ENCODE measurements at places on chromosomes 16 and 17.

DNA sequence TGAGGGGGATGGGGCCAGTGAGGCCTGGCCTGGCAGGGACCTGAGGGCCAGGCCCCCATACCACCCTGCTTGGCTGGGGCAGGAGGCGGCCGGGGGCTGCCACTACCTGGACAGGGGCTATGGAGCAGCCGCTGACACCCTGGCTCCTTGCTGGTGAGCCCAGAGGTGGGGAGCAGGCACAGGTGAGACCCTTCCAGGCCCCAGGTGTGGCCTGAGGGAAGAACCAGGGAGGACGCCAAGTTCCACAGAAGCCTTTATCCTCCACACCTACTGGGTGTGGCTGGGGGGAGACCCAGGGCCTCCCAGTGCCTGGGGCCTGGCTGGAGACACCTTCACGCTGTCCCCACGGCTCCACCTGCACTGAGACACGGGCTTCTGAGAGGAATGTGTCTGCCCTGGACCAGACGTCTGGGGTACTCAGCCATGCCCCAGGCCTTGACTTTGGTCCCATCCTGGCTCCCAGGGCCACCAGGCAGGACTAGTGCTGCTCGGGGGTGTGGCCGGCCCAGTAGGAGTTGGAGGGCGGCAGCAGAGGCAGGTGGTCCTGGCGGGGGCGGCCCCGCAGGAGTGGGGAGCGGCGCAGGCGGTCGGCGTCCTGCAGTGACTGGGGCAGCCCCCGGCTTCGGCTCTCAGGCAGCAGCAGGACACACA, 4.7 kb downstream of the SLC22A31 start:
- no peak for DNase-seq

DNA sequence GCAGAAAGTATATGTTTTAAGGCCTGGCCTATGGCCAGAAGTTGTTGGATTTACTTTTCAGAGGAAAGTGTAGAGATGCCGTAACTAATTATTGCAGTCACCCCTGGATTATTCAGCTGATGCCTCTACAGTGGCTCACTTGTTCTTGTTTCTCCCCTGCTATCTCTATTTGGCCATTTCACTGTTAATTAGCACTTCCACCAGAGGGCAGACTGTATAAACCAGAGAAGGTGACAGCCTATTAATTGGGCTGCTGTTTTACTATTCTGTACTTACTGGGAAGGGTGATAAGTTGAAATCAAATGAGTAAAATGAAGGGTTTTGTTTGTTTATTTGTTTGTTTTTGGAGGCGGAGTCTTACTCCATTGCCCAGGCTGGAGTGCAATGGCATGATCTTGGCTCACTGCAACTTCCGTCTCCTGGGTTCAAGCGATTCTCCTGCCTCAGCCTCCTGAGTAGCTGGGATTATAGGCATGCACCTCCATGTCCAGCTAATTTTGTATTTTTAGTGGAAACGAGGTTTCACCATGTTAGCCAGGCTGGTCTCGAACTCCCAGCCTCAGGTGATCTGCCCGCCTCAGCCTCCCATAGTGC, 66.0 kb downstream of the CDK12 start:
- no peak for DNase-seq

GRCh38 chr17:78939615-78940014, 14.4 kb upstream of the TIMP2 start:
- DNase-seq: no peak

- DNase-seq: no peak
Observed at GRCh38 chr17:57578608-57579225, 166.4 kb downstream of the CCDC182 start.

GRCh38 chr17:62098623-62099231, 33.6 kb upstream of the MED13 start:
- no peak for DNase-seq

DNA sequence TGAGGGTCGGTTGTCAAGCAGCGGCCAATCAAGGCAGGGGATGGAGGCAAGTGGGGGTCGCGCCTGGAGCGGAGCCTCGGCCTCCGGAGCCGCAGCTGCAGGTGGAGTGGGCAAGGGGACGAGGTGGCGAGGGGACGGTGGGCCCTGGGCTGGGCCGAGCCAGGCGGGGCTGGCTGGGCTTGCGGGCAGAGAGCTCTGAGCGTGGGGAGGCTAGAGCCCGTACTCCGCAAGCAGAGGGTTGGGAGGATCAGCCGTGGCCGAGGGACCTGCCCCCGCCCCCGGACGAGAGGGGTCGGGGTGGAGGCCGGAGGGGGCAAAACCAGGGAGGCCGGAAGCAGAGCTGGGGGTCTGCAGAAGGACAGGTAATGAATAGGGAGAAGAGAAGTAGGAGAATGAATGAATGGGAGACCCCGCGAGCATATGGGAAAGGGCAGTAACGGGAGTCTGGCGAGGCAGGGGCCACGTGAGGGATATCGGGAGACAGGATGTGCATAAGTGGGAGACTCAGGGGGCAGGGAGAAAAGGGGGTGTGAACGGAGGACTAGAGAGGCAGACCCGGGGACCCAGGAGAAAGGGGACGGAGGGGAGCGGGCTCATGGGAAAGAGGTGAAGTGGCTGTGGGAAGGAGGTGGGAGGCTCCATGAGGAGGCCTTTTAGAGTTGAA, at the start of gene KATNB1:
KATNB1 (plus strand) TSS at position 16 of the 664 bp plus-strand sequence. CDS start 1,474 bp downstream, outside the sequence.
- DNase-seq: no peak

GRCh38 chr16:143456-143855, 5.0 kb upstream of the NPRL3 start:
- DNase-seq: no peak

DNA sequence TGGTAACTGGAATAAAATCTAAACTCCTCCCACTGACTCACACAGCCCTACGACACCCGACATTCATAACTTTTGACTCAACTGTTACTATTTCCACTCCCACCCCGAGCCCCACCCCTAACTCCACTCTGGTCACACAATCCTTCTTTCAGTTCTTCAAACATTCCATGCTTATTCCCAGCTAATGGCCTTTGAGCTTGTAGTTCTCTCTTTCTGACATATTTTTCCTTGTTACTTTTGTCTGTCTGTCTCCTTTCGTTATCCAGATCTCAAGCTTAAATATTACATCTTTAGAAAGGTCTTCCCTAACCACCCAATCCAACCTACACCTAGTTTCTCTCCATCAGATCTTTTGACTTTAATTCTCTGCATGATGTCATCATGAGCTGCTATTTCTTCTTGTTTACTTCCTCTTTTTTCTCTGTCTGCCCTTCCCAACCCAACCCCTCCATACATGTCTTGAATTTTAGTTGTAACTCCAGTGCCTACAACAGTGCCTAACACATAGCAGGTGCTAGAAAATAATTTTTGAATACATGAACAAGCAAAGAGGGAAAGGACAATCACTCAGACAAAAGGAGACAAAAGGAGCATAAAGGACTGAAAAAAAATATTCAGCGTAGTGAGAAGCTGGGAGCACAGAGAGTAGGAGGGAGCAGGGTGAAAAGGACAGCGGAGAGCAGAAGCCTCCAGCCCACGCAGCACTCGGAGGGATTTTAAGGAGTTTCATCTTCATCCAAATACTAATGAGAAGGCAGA, 65.2 kb upstream of the SMIM36 start:
- DNase-seq: no peak

- DNase-seq: no peak
Observed at GRCh38 chr16:70728150-70728549, 42.3 kb upstream of the MTSS2 start.

- DNase-seq: no peak
Observed at GRCh38 chr16:78494674-78495073, 395.2 kb downstream of the WWOX start.

DNA sequence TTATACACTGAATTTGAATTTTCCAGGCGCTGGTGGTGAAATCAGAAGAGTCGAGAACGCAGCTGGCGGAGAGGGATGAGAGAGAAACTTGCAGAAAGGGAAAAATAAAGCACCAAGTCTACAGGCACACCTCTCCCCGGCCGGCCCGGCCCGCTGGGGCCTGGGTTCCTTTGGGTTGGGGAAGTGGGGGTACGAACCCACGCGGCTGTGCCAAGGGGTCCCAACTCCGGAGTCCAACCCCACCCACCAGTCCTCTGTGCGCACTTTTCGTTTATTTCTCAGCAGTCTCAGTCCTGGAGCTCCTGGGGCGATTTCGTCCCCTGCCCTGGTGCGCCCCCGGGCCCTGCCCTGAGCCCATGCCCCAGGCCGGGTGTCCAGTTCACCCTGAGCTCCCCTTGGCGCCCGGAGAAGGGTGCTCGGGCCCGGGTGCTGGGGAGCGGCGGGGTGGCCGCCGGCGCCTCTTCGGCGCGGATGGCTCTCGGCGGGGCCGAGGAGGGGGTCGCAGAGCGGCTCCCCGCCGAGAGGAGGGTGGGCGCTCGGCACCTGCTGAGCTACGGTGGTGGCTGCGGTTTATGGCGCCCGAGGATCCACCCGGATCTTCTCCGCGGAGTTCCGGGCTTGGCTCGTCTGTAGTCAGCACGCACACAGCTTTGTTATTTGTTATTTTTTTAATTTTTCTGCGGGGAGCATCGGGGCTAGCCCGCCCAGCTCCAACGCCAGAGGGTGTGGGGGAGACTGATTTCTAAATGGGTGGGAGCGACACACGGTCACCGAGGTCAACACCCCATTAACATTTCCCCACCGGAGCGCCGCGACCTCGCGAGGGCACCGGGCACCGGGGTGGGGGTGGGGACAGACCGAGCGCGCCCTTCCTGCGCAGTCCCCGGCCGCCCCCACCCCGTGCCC, 15.7 kb upstream of the CBX8 start:
- DNase-seq: no peak

DNA sequence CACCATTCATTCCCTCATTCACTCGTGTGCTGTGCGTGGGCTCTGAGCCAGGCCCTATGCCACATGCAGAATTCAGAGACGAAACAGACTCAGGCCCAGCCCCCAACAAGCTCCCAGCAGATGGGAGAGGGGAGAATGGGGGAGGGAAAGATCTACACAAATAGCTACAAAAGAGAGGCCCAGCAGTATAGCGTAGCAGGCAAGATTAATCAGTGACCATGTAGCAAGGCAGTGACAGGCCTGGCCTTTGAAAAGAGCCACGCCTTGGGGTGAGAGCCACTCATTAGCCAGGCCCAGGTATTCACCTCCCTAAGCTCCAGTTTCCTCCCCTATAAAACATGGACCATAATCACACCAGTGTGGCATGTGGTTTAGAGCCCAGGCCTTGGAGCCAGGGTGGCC, 16.4 kb upstream of the KRT19 start:
- DNase-seq: no peak

GRCh38 chr16:56423584-56424403, 1.6 kb downstream of the AMFR start:
- DNase-seq: peak; percentile 56

- DNase-seq: no peak
Observed at GRCh38 chr16:80014241-80014939, 413.9 kb upstream of the MAF start.

DNA sequence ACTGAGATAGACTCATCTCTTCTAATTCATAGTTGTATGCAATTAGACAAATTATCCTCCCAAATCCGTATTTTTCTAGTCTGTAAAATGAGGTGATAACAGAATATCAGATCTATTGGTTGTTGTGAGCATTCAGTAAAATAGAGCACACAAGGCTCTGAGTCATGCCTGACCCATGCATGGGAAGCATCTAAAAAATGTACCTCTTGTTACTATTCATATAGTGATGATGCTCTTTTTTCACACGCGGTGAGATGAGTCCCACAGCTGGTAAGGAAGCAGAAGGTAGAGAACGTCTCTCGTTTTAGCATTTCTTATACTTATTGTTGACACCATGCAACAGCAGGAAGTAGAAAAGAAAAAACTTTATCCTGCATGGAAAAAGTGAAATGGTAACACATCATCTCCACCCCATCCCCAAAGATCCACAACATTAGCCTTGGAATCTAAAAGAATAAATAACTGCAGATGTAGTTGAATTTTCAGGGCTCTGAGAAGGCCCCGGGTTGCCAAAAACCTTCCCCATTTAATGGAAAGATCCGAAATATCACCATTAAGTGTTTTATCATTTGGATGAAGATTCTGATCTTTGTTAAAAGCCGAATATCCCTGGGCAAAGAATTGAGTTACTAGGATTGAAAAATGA, 215.6 kb downstream of the TMEM114 start:
- no peak for DNase-seq

DNA sequence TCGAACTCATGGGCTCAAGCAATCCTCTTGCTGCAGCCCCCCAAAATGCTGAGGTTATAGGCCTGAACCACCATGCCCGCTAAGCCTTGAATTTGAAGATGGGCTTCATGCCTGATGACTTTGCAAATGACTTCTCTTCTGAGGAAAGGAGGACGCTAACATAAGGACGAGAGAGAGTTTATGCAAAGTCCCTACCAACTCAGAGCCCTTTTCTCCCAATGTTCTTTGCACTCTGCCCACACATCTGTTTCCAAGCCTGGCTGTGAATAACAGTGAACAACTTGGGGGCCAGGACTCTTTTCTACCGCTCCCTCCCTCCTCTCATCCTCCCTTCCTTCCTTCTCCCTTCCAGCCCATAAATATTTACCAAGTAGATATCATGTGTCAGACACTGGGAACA, 8.5 kb upstream of the NPIPB2 start:
- DNase-seq: no peak
